ENCODE measurements at places on chromosomes 7 and 10.

- no peak for DNase-seq
Measured at GRCh38 chr7:132536654-132537395, 39.4 kb downstream of the PLXNA4 start.

- DNase-seq: no peak
Measured at GRCh38 chr7:101436857-101437576, 74.3 kb downstream of the COL26A1 start.

- no peak for DNase-seq
Measured at GRCh38 chr10:15864419-15864818, 4.1 kb upstream of the MINDY3 start.

GRCh38 chr10:10364902-10365301 lies 652.8 kb upstream of the CELF2 start:
- no peak for DNase-seq
